CD4-positive, alpha-beta T cell treated with Interferon gamma for 1 hour (primary cell): ENCODE measurements at places on chromosomes 13 and 19.

- DNase-seq: no peak
Measured at GRCh38 chr19:36256853-36257519, 42.1 kb downstream of the ZNF146 start.

- no peak for DNase-seq
Measured at GRCh38 chr13:62721893-62722292, 1306.2 kb upstream of the PCDH20 start.

DNA sequence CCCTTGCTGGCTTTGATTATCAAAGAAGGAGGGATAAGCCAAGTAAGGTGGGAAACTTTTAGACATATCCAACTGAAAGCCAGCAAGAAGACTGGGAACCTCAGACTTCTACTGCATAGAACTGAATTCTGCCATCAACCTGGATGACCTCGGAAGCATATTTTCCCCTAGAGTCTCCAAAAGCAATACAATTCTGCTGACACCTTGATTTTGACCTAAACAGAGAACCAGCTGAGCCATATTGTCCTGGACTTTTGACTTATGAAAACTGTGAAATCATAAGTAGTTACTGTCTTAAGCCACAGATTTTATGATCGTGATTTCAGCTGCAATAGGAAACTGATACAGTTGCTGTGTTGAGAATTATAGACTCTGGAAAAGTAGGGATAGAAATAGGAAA is 227.6 kb downstream of the PCDH20 start:
- DNase-seq: no peak

DNA sequence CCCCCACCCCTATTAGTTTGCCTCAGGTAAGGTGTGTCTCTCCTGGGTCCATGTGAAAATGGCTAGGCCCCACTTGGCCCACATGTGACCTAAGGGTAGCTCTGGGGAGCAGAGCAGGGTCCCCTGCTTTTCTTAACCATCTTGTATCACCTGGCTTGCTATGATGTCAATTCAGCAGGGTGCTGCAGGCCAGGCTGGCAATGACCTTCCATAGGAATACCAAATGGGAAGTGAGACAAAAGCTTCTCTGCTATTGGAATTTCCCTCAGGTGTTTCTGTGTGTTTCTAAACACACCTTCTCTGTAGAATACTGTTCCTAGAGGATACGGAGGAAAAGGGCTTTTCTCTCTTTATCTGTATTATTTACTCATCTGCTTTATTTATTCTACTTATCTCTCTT is 35.7 kb upstream of the DACH1 start:
- no peak for DNase-seq
